Aorta (tissue), 5 donors: ENCODE measurements at places on chromosomes 5 and 9.

DNA sequence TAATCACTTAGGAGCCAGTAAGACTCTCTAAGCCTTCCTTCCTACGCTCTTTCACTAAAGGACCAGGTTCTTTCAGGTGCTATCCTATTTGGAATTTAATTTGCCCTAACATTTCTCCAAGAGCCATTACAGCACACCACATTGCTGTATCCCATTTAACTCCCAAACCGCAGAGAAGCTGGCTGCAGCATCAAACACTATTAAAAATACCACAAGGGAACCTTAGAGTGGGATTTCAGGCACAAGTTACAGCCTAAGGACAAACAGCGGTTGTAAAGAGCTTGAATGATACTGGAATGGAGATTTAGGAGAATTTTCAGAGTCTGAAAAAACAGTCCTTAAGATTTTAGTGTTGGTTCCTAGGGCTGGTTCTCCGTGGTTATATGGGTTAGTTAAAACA is 566.4 kb downstream of the RAB3C start:
- no peak for DNase-seq

GRCh38 chr9:4936823-4937222 is 48.2 kb upstream of the JAK2 start:
- DNase-seq = no peak

- no peak for DNase-seq
These were observed 73.4 kb downstream of the FBXO38 start for GRCh38 chr5:148457183-148457620.

GRCh38 chr5:132070460-132071337 is 2.9 kb upstream of the CSF2 start:
- DNase-seq = no peak

DNA sequence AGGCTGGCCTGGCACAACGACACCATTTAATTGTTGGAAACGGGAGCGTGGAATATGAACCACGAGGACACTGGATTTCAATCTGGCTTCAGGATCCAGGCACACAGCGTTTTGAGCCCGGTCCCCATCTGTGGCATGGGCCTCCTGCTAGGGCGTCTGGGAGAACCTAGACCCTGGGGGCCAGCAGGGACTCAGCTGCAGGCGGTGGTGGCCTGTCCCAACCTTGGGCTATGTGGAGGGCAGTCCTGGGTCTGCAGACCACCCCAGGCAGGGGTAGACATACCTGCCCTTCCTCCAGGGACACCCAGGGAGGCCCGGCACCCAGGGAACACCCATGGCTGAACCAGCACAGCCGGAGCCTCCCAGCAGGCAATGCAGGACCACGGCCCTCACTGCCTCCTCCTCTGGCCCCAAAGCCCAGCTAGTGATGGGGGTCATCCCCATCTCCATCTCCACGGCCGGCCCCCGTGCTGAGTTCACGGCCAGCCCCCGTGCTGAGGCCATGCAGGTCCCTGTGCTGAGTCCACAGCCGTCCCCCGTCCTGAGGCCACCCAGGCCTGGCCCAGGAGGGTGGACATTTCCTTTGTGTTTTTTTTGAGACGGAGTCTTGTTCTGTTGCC is 18.5 kb upstream of the UBAC1 start:
- DNase-seq = no peak

- DNase-seq = peak; percentile 70
These were observed at the start of gene CFAP90 for GRCh38 chr5:7850395-7851239. CFAP90 (minus strand) TSS chr5:7851133; CDS start chr5:7851021, 112 bp downstream.

DNA sequence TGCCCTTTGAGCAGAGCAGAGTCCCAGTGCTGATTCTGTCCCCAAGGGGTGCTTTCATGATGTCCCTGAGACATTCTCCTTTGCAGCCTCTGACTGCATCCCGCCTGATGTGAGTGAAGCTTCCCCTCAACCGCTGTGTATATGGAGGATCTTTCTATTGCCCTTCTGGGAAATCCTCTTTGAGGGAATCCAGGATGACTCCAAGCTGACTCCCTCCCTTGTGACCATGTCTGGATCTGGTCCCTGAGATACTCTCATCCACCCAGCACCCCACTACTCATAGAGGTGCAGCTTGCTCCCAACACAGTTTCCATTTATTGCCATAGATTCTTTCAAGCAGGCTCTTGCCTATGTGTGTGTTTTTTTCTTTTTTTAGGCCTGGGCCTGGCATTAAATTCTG is 216.5 kb downstream of the SEC61B start:
- DNase-seq = no peak

GRCh38 chr5:53262348-53262970 is 152.9 kb upstream of the MOCS2 start:
- DNase-seq = no peak

DNA sequence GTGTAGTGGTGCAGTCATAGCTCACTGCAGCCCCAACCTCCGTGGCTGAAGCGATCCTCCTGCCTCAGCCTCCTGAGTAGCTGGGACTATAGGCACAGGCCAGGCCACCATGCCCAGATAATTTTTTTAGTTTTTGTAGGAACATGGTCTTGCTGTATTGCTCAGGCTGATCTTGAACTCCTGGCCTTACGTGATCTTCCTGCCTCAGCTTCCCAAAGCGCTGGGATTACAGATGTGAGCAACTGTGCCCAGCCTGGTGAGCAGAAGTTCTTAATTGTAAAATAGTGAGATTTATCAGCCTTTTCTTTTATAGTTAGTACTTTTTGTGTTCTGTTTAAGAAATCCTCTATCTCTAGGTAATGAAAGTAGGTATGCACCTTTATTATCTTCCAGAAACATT is 42.5 kb downstream of the NUP214 start:
- DNase-seq = no peak

DNA sequence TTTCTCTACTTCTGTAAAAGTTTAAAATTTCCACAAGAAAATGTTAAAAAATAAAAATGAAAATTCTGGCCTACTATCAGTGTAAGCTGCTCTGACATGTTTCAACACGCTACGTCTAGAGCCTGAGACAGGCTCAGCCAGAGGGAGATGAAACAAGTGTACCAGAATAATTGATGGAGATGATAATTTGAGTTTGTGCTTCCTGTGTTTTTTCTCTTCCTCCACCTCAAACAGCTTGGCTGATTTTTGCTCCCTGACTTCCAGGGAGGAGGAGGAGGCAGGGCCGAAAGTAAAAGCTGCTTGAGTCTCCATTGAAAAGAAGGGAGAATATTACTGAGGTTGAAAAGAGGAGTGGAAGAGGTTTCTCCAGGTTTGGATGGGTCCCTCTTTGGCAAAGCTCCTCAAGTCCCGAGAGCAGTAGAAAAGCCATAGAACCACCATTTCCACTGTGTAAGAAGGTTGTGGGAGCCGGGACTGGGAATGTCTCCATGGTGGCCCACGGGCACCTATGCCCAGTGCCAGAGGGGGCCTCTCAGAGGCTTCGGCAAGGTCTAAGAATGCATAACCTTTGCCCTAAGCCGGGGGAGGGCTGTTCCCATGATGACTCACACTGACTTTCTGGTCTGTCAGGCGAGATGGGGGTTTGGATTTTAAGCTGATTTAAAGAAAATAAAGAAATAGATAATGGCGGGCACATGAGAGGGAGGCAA is 95.1 kb downstream of the HRH2 start:
- DNase-seq = no peak

DNA sequence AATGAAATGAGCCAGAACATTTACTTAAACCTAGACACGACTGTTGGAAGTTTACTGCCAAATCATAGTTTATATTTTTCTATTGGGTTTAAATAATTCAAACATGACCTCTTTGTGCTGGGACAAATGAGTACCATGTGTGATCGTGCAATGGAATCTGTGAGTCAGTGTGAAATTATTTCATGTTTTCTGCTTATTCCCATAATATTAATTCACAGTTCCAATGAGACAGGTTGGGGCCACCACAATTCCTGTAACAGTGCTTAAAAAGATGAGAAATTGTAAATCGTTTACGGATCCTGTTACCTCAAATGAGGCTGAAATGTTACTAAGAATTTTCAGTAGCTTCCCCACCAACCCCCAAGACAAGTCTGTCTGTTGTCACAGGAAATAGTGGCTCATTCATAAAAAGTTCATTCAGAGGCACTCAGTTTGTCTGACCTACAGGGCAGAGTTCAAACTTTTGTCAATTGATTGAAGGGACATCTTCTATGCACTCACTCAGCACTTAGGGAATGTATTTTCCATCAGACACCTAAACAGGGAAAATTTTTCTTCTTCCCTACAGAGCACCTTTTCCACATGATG is 563.9 kb upstream of the ADAMTS16 start:
- DNase-seq = no peak

DNA sequence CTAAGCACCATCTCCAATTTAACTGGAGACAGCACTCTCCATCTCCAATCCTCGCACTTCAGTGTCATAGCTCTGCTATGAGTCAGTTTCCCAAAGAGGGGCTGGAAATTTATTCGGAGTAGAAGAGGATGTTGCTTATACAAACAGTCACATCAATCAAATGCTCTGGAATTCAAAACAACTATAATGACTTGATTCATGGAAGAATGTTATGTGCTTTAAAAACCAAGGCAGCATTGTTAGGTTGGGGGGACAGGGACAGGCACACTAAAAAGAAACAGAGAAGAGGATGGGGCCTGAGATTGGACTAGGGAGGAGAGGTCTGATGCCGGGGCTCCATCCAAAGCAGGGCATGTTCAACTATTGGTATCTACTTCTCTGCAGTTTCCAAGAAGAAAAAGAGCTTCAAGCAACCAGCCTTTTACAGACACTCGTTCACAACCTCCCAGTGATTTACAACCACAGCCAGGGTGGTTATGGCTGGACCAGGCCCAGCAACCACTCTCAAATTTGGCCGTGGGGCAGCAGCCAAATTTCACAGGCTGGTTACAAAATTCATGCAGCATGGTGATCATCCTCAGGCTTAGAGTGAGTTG is 117.5 kb upstream of the ZNF366 start:
- DNase-seq = no peak

DNA sequence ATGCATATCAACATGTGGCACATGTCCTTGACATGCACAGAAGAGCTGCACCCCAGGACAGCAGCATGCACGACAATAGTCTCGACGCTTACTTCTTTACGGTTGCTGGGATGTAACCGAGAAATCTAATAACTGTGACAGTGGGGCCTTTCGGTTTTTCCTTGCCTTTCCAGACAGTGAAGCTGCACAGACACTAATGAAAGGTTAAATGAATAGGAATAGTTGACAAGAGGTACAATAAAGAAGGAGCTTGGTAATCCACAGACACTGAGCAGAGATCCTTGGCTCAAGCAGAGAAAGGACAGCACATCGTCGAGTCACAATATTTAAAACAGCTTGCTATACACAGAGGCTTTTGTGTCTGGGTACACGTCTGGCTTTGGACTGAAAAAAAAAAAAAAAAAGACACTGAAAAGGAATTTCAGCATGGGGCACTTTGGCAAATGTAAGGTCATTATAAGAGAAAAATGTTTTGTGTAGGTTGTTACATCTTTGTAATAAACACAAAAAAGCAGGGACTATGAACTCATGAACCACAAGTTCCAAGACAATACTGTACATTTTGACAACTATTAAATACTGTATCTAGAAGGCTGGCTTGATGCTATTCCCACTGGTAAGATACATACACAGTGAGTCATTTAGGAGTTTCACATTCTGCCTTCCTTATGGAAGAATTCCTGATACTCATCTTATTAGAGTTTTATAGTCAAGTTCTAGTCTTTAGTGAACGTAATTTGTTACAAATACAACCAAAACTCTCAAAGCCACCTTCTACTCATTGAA is 5.6 kb downstream of the BNC2 start:
- DNase-seq = no peak

DNA sequence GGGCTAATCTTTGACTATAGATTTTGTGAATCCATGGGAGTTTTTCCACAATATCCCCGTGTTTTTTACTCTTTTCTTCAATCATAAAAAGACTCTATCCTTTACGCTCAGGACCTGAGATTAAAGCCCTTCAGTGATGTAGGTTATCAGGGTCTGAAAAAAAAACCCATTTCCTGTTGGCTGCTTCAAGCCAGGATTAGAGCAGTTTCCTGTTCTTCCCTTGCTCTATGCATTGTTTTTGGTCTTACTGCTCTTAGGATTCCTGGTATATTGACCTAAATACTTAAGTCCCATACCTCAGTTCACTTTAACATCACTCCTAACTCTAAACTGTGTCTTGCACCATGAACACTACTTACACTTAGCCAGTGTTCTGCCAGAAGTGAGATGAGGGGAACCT is 319.3 kb upstream of the CHD1 start:
- DNase-seq = no peak

- no peak for DNase-seq
These were observed 41.4 kb upstream of the F2R start for GRCh38 chr5:76674330-76675066.

- DNase-seq = no peak
These were observed 1014.1 kb downstream of the PTPRD start for GRCh38 chr9:9598723-9599122.

- DNase-seq = no peak
These were observed 49.8 kb downstream of the FGF1 start for GRCh38 chr5:142636093-142636492.

GRCh38 chr9:37678789-37679273 is 28.1 kb downstream of the FRMPD1 start:
- no peak for DNase-seq

- DNase-seq = no peak
These were observed 18.6 kb upstream of the MOB3B start for GRCh38 chr9:27548055-27548741.

- DNase-seq = no peak
These were observed 607.2 kb upstream of the CLINT1 start for GRCh38 chr5:158466191-158466590.

- DNase-seq = no peak
These were observed 94.9 kb upstream of the NR4A3 start for GRCh38 chr9:99726758-99727157.

GRCh38 chr9:16510482-16510881 is 360.0 kb downstream of the BNC2 start:
- no peak for DNase-seq

- DNase-seq = no peak
These were observed 25.3 kb upstream of the DUSP1 start for GRCh38 chr5:172796306-172796705.

DNA sequence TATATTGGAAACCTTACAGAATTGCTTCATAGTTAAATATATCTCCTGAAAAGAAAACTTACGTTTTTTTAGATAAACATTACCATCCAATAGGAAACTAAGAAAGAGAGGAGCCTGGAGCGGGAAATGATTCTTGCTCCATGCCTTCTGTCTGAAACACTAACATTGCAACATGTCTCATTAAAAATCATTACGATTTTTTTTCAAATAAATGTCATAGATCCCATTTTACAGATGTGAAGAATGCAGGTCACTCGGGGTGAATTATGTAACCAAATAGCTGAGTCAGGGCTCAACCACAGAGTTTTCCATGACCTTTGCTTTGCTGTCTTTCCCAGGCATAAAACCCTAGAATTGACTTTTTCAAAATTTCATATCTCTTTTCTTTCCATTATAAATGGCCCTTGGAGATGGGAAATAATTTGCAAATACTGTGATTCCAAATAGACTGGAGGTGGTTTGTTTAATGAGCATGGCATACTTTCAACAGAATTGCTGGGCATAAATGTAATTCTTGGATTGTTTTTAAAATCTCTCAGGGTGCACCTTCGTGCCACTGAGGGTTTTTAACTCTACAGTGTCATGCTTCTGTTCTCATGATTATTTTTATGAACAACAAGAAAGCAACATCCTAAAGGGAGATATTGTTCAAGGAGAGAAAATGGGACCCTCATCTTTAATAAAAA is 302.8 kb downstream of the EBF1 start:
- DNase-seq = no peak

- DNase-seq = no peak
These were observed 53.8 kb downstream of the SREK1 start for GRCh38 chr5:66197764-66198405.

- no peak for DNase-seq
These were observed 88.4 kb upstream of the BOD1 start for GRCh38 chr5:173704615-173705511.
